ENCODE measurements at places on chromosomes 12 and 14.

DNA sequence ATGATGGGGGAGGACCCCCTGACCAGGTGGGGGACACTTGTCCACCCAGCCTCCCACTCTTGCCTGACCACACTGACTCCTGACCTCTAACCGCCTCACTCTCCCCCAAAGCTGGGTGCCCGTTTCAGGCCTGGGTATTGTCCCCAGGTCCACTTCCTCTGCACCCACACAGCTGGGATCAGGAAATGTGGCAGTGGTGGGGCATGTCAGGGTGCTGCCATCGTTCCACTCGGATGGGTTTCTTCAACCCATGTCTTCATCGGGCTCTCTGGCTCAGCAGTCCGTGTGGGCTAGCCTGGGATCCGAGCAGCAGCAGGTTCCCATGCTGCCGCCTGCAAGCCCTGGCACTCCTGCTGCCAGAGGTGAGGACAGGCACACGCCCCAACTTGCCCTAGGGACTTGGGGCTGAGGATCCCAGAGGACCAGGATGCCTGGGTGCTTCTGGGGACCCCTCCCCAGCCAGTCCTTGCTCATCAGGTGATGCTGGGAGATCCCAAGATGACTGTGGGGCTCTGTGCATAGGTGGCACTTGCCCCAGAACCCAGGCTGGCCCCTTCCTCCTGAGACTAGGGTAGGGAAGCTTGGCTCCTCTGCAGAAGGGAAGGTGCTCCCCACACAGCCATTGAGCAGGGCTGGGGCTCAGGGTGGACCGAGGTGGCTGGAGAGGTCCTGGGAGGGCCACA, 2.9 kb upstream of the CLBA1 start:
- H3K27ac ChIP-seq: no peak overlapping the region
- no peak for DNase-seq
- H3K36me3 ChIP-seq: no peaks in the 10 kb centered on the region
- H3K4me3 ChIP-seq: no peak overlapping the region
- peaks cover 10% of the 10 kb centered on the region for H3K27me3 ChIP-seq

- no peak overlapping the region for H3K4me3 ChIP-seq
- DNase-seq: no peak
- H3K27me3 ChIP-seq: no peaks in the 10 kb centered on the region
Measured at GRCh38 chr12:65595016-65595560, 229.2 kb upstream of the HMGA2 start.

DNA sequence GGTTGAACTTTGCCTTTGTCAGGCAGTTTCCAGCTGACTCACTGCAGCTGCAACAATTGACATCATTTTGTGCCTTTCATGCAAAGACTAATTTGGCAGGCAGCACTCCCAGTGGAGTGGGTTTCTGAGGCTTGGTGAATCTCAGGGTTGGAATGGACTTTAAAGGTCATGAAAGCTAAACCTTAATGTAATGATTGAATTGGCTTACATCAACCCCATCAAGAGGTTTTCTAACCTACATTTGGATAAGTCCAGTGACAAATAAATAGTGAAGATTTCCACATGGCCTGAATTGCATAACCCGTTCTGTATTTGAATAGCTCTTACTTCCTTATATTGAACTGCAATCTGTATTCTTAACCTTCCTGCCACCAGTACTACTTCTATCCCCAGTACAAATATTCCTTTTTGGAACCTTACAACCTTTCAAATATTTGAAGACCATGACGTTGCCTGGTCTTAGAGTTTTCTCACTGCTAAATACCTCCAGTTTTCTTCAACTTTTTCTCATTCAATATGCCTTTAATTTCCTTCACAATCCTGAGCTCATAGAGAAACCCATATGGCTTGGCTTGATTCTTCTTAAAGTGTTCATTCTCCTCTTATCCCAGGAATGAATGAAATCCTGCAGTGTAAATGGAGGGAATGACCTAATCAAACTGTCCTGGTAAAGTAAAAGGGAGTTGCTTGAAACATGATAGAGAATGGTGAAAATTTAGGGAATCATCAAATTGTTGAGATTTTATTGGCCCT, 168.1 kb upstream of the NOVA1 start:
- H3K4me1 ChIP-seq: no peaks in the 10 kb centered on the region
- H3K4me3 ChIP-seq: no peak overlapping the region
- no peak for DNase-seq
- no peak overlapping the region for H3K27ac ChIP-seq

GRCh38 chr12:65529771-65530435, 251.4 kb downstream of the MSRB3 start:
- H3K4me1 ChIP-seq: peaks cover 4% of the 10 kb centered on the region
- no peaks in the 10 kb centered on the region for H3K36me3 ChIP-seq
- DNase-seq: no peak
- H3K27ac ChIP-seq: no peak overlapping the region
- no peaks in the 10 kb centered on the region for H3K27me3 ChIP-seq
- no peak overlapping the region for H3K4me3 ChIP-seq

DNA sequence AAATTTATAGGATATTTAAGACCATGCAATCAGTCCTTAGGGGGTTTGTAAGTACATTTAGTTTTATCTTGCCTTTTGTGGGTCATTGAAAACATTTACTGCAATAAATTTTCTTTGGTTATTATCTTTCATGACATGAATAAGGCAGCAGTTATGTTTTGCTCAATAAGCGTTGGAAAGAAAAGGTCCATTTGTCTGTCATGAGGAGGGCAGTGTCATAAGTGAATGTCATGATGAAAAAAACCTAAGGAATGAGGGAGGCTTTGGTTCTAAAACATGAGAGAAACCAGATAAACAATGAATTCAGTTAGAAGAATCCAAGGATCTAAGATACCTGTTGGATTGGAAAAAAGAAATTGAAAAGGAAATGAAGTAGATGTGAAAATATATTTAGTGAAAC, 209.4 kb downstream of the NAV3 start:
- H3K36me3 ChIP-seq: no peaks in the 10 kb centered on the region
- H3K27ac ChIP-seq: no peak overlapping the region
- DNase-seq: no peak
- H3K4me3 ChIP-seq: no peak overlapping the region
